ENCODE measurements at places on chromosomes 6 and 20.
A peak's percentile ranks its signal among the peaks of the same experiment; 100 is the strongest.

DNA sequence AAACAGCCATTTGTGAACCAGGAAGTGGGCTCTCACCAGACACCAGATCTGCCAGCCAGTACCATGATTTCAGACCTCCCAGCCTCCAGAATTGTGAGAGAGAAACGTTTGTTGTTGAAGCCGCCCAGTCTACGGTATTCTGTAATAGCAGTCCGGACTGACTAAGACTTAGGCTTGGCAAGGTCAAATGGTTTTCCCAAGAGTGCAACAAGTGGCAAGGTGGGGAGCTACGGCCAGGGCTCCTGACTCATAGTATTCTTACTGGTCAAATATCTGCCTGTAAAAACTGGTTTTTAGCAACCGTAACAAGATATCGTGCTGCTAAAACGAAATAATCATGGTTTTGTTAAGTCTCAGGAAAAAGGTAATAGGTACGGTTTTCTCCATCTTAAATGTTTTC is 37.8 kb downstream of the MCUR1 start:
- no peak for DNase-seq

- DNase-seq: no peak
These were observed 22.8 kb downstream of the FOXQ1 start for GRCh38 chr6:1334684-1335083.

DNA sequence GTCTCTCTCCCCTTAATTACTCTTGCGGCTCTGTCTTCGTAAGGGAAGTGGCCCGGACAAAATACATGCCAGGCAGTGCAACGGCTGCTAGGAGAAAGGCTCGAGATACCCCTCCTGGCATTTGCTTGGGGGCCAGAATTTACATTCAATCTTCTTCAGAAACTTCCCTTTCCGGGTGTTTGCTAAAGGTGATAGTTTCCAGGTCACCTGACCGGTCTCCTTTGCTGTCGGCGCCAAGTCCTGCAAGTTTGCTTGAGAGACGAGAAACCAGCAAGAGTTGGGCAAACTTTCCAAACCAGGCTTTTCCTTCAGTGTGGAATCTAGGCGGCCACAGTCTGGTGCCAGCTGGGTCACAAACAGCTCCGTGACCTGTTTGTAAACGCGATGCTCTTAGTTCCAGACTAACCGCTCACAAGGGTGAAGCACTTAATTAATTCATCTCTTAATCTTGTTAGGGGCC is 563 bp upstream of the SRSF3 start:
- no peak for DNase-seq

GRCh38 chr20:40746251-40746650 is 57.2 kb upstream of the MAFB start:
- no peak for DNase-seq

- no peak for DNase-seq
These were observed 37.5 kb downstream of the CARMIL1 start for GRCh38 chr6:25316626-25317025.

- no peak for DNase-seq
These were observed 28.5 kb upstream of the PAK5 start for GRCh38 chr20:9867196-9867980.

DNA sequence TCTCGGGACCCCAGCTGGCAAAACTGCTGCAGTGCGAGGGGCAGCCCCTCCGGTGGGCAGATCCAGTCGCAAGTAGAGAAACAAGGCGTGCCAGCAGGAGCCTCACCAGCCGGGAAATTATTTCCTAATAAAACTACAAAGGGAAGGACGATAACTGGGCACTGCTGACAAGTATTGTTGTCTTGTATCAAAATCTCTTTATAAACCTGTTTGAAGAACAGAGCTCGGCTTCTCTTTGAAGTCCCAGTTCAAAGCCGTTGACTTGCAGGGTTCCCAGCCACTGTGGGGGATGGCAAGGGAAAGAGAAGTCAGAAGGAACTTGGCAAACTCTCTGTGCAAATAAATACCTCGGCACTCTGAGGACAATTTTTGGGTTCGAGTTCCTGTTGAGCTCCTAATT is 504.5 kb downstream of the CD83 start:
- no peak for DNase-seq

DNA sequence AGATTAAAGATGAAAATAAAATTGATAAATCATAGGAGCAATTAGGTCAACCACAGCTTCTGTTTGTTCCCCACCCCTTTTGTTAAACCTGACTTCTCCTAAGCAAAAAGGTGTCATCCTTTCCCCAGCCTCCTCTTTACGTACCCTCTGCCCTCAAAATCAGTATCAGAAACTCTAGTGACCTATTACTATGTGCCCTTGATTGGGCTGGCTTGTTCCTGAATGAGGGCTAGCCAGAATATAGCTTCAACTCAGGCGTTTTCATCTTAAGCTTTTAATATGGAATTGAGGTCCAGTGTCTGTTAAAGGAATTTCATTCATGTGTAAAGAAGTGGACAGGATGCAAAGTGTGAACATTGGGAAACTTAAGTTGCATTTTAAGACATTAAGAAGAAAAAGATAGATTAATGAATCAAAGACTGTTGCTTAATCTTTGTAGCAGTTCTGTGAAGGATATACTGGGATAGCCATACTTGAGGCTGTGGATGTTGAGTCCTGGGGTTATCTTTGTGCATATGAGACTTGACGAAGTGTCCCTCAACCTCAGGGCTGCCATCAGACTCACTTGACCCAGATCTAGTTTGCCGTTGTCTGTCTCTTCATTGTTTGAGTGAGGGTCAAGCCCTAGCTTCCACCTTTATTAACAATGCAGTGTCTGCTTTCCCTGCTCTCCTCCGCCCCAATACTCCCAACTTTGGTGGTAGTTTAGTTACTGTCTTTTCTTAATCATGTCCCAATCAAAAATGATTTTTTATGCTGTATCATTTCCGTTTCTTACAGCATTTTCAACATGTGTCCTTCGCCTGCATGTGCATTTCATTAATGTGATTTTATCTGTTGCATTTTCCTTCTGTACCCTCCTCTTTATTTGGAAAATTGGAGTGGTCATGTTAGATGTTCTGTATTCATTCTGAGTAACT is 1.9 kb downstream of the TBPL1 start:
- no peak for DNase-seq

GRCh38 chr20:23233341-23233740 is 117.2 kb upstream of the NXT1 start:
- no peak for DNase-seq

DNA sequence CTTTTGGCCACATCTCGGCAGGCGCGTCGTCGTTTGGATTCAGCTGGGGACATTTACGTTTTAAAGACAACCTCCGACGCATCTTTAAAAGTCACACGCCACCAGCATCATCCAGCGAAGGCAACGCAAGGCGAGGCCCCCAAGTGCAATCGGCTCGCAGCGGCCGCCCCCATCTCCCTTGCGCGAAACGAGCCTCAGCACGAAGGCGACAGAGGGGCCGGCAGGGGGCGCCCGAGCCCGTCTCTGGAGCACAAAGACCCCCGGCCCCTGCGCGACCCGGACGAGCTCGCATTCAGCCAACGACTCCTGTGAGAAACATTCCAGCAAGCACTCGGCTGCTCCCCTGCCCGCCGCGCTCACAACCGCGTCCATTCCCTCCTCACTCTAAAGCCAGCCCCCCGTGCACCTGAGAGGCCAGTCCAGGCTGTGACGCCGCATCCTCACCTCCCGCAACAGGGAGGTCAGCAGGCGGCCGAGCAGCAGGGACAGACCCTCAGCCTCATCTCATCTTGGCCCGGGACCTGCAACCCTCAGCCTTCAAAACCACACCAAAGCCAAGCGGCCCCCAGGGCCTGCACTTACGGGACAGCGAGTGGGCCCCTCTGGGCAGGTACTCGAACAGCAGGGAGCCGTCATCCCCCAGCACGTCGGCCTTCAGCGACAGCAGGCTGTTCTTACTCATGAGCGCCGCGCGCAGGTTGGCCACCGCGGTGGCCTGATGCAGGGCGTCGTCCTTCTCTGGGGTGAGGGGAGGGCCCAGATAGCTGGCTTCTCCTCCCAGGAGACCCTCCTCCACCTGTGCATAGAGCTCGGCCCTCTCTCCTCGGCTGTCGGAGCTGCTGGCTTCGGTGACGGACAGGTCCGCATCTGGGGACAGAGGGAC is 35.8 kb downstream of the SLC2A4RG start:
- DNase-seq: peak; percentile 53

Data from activated T-cell treated with anti-CD3 and anti-CD28 coated beads, Interleukin-2, amount 50 U/mL, for 24 hours (primary cell).